ENCODE measurements at places on chromosomes 6 and 20.

DNA sequence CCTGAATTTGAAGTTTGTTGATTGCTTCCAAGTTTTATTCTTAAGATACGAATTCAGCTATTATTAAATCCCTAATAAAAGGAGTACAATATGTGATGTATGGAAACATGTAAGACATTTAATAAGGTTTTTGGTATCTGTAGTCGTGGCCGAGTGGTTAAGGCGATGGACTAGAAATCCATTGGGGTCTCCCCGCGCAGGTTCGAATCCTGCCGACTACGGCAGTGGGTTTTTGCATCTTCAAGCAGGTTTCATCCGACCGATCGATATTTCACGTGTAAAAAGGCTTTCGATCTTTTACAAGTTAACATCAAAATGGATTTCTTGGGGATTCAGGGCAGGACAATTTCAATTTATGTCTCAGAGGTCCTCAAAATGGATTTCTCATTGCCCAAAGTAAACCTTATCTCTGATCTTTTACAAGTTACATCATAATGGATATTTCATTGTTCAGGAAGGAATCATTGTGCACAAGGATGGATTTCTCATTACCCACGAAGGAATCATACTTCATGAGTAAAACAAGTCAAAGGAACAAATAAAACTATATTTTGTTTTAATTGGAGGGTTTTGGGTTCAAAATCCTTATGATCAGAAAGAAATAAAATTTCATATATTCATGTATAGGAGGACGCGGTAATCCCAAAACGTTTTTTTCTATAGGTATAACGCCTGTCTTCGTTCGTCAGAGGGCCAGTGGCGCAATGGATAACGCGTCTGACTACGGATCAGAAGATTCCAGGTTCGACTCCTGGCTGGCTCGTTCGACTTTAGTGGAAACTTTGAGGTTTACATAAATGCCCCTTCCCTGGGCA lies 37.3 kb upstream of the BTN3A2 start:
- no peak for DNase-seq

DNA sequence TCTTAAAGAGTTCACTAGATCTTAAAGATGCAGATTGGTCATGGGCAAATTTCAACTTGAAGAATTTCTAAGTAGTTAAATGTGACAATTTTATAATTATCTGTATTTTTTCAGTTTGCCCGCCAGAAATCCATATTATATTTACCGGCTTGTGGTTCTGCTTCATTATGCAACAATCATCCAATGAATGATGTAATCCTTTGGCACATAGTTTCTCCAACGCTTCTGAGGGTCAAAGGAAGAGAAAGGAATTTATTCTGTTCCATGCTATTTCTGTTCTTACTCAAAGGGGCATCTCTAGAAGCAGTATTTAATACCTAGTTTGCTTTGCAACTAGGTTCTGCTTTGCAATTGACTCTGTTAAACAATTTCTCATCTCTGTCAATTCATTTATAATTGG lies 359.3 kb upstream of the PLCB4 start:
- no peak for DNase-seq

DNA sequence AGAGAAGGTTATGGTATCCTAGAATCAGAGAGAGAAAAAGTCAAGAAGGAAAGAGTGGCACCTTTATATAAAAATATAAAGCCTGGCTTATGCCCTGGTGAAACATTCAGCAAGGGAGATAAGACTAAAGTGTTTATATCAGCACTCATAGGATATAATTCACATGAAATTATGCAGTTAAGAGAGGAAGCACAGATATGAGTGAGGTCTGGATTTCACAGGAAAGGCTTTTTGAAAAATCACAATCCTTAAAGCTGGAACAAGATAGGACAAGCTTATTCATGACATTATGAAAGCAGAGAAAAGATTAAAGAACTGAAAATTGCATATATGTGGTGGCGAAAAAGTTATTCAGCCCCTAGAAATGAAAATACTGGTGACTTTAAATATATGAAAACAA lies 181.2 kb upstream of the FLRT3 start:
- no peak for DNase-seq

DNA sequence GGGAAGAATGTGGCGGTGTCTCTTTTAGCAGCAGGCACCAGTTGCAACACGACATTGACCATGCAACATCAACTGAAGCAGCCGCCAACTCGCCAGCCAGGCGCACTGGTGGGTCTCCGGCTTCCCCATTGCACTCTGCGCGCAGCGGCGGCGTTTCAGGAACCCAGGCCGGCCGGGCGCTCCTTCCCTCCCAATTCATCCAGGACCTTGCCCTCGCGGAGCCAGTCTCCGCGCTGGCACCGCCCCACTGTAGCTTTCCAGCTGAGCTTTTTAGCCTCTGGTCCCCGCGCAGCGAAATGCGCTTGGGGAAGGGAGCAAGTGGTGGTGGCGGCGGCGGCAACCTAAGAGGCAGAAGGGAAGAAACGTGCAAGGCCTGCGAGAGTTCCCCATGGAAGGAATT lies 297.9 kb upstream of the RIMS1 start:
- DNase-seq, result no peak

GRCh38 chr20:38447251-38447661 lies 12.1 kb upstream of the SNHG17 start:
- no peak for DNase-seq

Data from skeletal muscle cell (primary cell).